ENCODE measurements at places on chromosomes 16 and 17.

- DNase-seq: no peak
Measured at GRCh38 chr17:3512505-3513171, 36.8 kb downstream of the ASPA start.

- peak; percentile 3 for DNase-seq
Measured at GRCh38 chr16:23182206-23182678, 303 bp upstream of the SCNN1G start.

DNA sequence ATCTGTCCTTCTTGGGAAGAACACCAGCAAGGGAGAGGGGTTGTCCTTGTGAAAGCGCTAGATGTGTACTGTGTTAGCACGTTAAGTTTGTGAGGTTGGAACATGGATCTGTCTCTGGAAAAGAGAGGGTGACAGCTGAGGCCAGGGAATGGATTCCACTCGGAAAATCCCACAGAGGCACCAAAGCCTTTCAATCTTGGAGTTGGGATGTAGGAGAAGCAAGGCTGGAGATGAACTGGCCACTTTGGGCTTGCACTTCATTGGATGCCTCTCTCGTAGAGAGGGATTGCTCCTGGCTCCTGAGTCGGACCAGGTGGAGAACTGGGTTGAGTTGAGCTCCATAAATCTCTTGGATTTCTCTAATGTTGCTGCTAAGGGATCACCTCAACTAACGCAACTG is 67.2 kb downstream of the CCDC182 start:
- DNase-seq: no peak

DNA sequence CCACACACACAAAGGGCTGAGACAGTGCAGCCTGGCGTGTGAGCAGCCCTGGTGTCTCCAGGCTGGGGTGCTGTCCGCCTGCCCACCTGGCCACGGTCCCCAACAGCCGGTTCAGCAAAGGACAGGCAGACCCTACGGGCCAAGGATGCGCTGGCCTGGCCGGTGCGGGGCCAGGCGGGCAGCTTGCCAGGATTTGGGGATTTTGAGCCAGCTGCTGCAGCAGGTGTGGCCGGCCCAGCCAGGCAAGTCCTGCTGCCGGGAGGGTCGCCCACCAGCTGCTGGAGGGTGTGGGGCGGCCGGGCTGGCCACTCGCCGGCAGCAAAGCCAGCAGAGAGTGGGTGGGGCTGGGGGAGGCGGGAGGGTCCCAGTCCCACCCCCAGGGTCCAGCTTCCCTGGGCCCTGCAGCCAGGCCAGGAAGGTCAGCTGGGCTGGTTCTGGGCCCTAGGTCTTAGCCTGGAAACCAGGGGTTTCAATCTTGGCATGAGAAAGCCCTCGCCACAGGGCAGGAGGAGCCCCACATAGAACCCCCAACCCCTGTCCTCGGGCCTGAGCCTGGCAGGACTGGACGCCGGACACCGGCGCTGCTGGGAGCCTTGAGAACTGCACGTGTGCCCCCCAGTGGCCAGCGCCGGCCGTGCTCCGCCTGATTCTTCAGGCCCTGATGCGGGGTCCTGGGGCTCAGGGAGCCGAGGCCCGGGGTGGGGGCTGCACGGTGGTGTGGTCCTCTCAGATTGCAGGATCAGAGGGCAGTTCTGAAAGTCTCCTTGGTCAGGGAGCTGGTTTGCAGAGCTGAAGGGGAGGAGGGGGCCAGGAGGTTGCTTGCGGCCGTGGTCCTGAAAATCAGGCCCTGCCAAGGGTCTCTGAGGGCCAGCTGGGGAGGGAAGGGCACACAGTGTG is 17.6 kb upstream of the SSTR5 start:
- peak; percentile 28 for DNase-seq

GRCh38 chr17:47604598-47604927 is 45.2 kb upstream of the KPNB1 start:
- DNase-seq: peak; percentile 81

DNA sequence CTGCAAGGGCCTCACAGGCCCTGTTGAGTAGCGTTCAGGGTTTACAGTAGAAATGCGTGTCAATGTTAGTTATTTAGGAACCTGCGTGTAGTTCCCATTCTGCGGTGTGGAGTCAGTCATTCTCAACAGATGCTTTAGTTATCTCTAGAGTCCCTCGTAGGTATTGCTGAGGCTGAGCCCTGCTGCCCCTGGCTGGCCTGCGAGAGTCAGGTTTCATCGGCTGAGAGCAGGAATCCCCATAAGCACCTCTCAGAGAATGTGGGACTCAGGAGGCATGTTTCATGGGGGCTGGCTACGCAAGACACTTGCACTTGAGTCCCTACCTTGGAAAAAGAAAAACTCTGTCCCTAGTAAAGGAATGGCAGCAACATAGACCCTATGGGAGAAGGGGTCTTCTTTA is 347.5 kb upstream of the ASIC2 start:
- no peak for DNase-seq

DNA sequence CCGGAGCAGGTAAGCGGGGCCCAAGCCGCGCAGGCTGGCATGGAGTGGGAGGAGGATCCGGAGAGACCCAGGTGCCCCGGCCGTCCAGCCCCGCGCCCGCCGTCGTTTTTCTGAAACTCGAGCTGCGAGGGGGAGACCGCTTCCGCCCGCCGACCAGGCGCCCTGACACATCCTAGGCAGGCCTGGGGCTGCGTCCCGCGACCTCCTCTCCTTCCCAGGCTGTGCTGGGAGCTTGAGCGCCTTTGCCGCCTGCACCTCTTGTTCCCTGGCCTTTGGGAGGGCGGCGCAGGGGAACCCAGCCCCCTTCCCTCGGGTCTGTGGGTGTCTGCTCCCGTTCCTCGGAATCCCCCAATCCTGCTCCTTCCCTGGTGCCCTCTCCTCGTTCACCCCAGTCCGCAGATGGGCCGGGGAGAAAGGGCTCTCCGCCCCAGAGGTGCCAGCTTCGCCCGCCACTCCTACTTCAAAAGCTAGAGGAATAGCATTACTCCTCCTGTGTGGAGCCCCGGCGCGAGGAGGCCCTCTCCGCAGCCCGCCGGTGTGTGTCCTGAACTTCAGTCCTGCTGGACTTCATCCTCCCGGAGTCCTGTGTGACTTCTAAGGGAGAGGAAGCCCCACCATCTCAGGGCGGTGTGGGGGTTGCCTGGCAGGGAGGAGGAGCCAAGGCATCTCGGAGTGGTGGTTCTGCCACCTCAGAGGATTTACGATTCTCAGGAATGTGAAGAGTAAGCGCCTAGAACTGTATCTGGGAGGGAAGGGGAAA is 1.0 kb downstream of the NHERF1 start:
- DNase-seq: no peak

GRCh38 chr16:19804538-19805323 is 79.9 kb downstream of the GPRC5B start:
- no peak for DNase-seq

- no peak for DNase-seq
Measured at GRCh38 chr17:7883781-7884386, 4.7 kb upstream of the CHD3 start.

- no peak for DNase-seq
Measured at GRCh38 chr16:85853547-85854545, 45.1 kb upstream of the IRF8 start.

DNA sequence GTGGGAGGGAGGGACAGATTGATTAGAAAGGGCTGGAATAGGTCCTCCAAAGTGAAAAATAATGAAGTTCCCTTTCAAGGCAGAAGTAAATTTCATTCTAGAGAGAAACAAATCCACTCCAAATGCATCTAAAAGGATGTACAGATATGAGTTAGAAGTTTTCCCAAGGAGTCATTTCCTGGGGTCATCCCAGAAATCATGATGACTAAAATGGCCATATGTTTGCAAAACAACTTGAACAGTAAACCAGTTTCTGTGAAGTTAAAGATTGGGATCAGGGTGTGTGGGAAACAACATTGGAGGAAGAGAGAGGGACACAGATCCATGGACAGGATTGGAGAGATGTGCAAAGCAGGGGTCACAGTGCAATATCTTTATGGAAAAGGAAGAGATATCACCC is 32.5 kb upstream of the ARHGAP44 start:
- DNase-seq: no peak

GRCh38 chr16:24318680-24319079 is 62.5 kb downstream of the CACNG3 start:
- no peak for DNase-seq

DNA sequence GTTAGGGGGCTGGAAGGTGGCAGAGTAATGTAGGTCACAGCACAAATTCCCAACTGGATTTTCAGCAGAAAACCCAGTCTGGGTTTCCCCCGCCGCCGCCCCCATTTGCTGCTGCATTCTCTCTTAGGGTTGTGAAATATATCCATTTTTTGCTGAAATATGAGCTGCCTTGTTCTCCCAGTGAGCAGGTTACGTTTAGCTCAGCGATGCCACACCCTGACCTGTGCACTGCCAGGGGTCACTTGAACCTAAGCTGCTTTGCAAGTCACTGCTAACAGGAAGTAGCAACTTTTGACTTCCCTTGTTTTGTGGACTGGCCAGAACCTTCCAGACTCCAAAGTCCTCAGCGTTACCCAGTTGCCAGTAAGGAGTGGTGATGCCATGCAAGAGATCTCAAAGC is 274.1 kb downstream of the CPPED1 start:
- no peak for DNase-seq

- no peak for DNase-seq
Measured at GRCh38 chr17:63503341-63503705, 19.8 kb upstream of the KCNH6 start.

DNA sequence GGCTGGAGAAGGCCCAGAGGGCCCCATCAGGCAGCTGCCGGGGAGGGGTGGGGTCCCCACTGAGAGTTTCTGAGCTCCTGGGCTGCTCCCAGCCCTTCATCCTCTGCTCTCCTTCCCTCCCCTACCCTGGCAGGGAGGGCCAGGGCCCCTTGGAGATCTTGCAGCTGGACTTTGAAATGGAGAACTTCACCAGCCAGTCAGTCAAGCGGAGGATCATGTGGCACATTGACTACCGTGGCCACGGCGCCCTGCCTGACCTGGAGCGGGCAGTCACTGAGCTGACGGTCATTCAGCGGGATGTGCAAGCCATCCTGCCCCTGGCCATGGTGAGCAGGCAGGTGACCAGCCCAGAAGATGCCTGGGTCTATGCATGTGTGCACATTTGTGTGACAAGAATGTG is 49.5 kb downstream of the TMEM132E start:
- no peak for DNase-seq

DNA sequence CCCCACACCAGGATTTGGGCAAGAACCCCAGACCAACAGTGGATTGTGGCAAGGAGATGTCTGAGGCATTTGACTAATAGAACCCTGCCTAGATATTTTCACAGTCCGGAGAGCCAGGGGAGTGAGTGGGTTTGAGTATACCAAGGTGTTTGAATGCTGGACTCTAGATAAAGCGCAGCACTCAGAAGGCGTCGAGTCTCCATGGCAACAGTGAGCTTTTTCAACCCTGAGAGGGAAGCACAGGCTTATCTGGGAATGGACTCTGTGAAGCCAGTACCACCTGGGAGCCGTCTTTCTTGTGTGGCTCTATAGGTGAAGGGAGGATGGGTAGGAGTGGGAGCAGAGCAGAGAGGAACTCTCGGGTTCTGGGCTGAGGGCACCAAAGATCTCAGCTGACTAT is 147.0 kb downstream of the SHISA6 start:
- DNase-seq: no peak

DNA sequence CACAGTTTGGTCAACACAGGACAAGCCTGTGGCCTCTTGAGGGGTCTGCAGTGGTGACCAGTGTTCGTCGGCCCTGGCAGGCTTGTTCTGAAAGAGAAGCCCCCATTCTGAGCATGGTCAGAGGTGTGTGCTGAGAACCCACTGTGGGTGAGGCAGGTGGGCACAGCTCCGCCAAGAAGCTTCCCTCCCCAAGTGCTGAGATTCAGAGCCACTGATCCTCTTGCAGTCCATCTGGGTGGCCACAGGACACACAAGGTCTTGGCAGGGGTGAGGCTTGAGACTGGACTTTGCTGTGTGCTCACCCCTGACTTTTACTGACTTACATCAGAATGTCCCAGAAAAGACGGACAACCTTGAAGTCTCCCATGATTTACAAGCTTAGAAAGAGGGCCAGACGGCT is 18.7 kb downstream of the MPRIP start:
- no peak for DNase-seq

DNA sequence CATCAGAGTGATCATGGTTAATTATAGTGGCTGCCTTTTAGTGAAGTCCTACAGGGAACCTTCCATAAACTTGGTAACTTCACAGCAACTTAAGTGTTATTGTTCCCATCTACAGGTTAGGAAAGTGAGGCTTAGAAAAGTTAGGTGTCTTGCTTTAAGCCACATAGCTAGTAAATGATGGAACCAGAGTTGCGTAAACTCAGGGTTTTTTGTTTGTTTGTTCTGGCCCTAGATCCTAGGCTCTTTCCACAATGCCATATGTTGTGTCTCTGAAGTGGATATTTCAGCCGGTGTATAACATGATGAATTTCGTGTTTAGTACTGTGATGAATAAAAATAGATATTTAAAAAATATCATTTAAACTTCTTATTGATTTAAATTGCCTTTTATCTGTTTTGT is 27.6 kb downstream of the DNAH9 start:
- DNase-seq: no peak

- no peak for DNase-seq
Measured at GRCh38 chr17:83145831-83146230, 66.4 kb downstream of the METRNL start.

- DNase-seq: no peak
Measured at GRCh38 chr17:22158364-22158763, 466.0 kb downstream of the KCNJ18 start.

- peak; percentile 89 for DNase-seq
Measured at GRCh38 chr16:81181013-81181720, 57.3 kb upstream of the BCO1 start.

DNA sequence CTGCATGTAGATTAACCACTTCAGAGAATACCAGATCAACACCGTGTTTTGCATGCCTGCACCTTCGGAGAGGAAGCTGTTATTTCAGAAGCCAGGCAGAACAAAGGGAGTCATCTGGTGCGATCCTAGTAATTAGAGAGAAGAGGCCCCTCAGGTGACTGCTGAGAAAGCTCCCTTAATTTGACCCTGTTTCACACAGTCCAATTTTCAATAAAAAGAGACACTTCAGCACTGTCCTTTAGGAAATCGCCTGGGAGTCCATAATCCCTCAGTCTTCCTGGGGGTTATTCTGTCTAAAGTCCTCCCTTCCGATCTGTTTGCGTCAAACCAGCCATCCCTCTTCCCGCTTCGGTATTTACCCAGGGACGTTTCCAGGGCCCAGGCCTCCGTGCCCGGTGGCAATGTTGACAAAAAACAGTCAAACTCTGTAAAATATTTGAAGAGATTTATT is 23.4 kb upstream of the TNRC6C start:
- no peak for DNase-seq

GRCh38 chr17:13044572-13045065 is 26.8 kb upstream of the ELAC2 start:
- DNase-seq: no peak

DNA sequence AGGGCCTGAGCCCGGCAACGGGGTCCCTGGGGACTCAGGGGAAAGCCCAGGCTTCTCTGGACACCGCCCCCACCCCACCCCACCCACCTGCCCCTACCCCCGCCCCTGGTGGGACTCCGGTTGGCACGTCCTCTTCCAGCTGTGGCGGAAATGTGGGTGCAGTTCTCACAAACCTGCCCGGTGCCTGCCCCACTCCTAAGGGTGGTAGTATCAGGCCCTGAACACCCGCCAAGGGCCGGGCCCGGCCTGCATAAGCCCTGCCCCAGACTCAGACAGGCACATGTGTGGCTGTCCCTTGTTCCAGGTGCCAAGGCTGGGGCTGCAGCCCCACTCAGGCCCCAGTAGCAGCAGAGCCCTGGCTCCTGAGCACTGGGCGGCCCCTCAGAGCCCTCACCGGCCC is 58.1 kb downstream of the ACTG1 start:
- DNase-seq: no peak

GRCh38 chr17:48728232-48729231 is at the start of gene HOXB13:
HOXB13 (minus strand) TSS chr17:48728750; CDS start chr17:48728593, 157 bp downstream.
- no peak for DNase-seq

GRCh38 chr17:42477173-42477572 is 18.5 kb downstream of the ATP6V0A1 start:
- no peak for DNase-seq

Data from skeletal muscle cell (primary cell).